ENCODE measurements at places on chromosomes 3 and 15.

DNA sequence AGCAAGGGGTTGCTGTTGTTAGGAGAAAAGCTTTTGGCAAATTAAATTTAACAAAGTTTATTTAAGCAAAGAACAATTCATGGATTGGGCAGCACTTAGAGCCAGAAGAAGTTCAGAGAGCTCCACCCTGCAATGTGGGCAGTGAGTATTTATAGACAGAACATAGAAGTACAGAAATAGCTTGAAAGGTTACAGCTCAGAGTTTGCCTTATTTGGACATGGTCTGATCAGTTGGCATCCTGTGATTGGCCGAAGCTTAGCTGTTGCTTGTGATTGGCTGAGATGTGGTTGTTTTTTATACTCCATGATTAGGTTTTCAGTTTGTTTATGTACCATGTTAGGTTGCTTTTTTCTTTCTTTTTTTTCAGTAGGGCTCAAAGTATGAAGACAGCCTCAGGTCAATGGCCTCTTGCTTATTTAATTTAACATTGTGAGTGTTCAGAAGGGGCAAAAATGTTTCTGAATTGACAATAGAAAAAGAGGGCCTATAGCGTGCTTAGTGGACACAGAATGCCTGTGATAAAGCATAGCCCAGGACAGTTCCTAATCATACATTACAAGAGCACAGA, 293.8 kb downstream of the IGSF11 start:
- no peak overlapping the region for H3K4me3 ChIP-seq
- H3K4me1 ChIP-seq, result no peaks in the 10 kb centered on the region
- DNase-seq, result no peak
- H3K27me3 ChIP-seq, result no peaks in the 10 kb centered on the region
- no peak overlapping the region for H3K27ac ChIP-seq

GRCh38 chr3:16305111-16305541, 40.1 kb downstream of the OXNAD1 start:
- no peak for DNase-seq
- H3K4me3 ChIP-seq, result no peak overlapping the region
- no peaks in the 10 kb centered on the region for H3K4me1 ChIP-seq
- no peak overlapping the region for H3K27ac ChIP-seq
- no peaks in the 10 kb centered on the region for H3K27me3 ChIP-seq

GRCh38 chr3:133488785-133489367, 84.6 kb upstream of the CDV3 start:
- no peak overlapping the region for H3K4me3 ChIP-seq
- no peak for DNase-seq
- no peak overlapping the region for H3K27ac ChIP-seq

GRCh38 chr3:197956626-197956988, 3.4 kb upstream of the LMLN start:
- DNase-seq, result no peak
- peaks cover 47% of the 10 kb centered on the region for H3K36me3 ChIP-seq
- no peaks in the 10 kb centered on the region for H3K27me3 ChIP-seq

DNA sequence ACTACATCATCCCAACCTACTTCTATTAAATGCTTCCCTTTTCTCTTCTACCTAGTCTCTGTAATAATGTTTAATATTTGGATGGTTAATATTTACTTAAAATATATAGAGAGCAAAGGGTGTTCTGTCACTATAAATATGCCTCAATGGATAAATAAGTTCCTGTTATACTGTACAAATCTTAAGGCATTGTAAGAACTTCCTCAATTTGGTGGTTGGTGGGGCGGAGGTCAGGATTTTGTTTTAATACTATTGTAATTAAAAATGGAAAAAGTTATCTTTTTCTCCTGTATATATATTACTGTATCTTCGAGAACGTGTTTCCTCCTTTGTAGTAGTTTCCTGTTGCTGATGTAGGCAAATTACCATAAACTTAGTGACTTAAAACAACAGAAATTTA, 41.5 kb downstream of the SPRED1 start:
- no peak overlapping the region for H3K27ac ChIP-seq
- peaks cover 15% of the 10 kb centered on the region for H3K36me3 ChIP-seq
- H3K27me3 ChIP-seq, result no peaks in the 10 kb centered on the region
- H3K4me3 ChIP-seq, result no peak overlapping the region
- H3K4me1 ChIP-seq, result no peaks in the 10 kb centered on the region

DNA sequence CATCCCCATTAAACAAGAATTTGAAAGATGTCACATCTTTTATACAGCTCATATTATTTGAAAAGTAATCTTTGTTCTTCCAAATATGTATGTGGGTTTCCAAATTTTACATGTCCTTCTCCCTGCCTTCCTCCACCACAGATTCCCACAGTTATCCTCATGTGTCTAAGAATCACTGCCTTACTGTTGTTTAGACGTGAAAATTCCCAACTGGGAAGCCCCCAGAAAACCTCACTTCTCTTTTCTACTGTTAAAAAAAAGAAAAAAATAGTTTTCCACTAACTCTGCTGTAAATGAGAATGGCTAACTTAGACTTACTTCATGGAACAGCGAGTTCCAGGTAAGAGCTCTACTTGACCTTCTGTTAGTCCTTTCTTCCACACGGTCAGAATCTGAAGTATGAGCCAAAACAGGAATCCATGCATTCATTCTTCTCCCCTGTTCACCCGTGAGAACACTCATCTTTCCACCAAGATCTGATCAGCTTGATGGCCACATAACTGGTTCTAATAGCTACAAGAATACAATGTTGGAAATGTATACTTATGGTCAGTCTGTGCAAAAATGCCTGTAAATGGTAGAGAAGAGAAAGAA, 17.9 kb upstream of the CSTA start:
- no peak overlapping the region for H3K27ac ChIP-seq
- H3K4me3 ChIP-seq, result no peak overlapping the region
- H3K36me3 ChIP-seq, result no peaks in the 10 kb centered on the region

DNA sequence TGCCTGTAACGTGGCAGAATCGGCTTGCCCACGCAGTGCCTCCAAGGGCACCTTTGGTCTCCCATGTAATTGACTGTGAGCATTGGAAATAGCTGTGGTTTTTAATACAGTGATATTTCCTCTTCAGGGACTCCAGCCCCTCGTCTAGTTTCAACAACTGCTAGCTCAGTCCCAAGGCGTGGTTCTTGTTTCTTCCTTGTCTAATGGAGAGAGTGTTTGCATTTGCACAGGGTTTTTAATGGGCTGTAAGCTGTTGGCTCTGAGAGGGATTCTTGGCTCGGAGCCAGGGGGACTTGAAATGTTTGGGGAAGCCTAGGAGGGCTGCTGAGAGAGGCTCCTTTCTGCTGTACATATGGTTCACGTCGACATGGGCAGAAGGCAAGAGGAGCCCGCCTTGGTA, 86.2 kb downstream of the THSD4 start:
- no peak overlapping the region for H3K4me3 ChIP-seq
- H3K36me3 ChIP-seq, result no peaks in the 10 kb centered on the region
- no peaks in the 10 kb centered on the region for H3K4me1 ChIP-seq
- no peak for DNase-seq
- H3K27ac ChIP-seq, result no peak overlapping the region

DNA sequence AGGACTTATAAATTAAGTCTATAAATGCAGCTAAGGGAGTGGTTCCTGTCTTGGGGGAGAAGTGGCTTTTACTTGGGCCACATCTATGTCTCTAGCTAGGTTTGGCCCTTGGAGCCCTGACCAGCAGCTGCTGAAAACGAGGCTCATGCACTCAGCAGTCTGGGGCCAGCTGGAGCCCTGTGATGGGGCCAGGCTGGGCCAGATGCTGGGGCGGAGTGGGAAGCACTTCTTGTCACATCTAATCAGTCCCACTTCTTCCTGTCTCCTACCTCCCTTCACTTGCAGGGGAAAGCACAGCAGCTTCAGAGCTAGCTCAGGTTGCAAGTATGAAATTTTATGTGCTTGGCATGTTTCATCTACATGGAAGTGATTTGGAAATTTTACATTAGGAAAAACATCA, 209.9 kb upstream of the ROPN1 start:
- peaks cover 20% of the 10 kb centered on the region for H3K27me3 ChIP-seq
- no peaks in the 10 kb centered on the region for H3K4me1 ChIP-seq
- H3K4me3 ChIP-seq, result no peak overlapping the region
- no peak for DNase-seq

DNA sequence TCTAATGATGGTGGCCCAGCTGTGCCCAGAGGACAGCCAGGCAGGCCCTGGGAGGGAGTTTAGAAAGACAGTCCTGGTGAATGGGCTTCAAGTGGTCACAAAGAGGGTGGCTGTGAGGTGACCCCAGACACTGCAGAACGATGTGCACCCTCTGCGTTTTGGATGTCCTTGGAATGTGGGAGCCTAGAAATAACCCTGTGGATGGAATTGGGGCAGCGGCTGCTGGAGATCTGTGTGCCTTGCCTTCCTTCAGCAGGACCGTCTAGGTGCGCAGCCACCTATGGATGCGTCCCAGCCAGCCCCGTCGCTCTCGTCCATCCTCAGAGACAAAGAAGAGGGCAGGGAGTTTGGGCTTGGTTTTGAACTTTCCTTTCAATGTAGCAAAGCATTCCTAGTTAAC, 46.5 kb downstream of the KLHL25 start:
- H3K4me1 ChIP-seq, result peaks cover 15% of the 10 kb centered on the region
- H3K36me3 ChIP-seq, result peaks cover 45% of the 10 kb centered on the region

- H3K36me3 ChIP-seq, result peaks cover 81% of the 10 kb centered on the region
- no peaks in the 10 kb centered on the region for H3K4me1 ChIP-seq
- H3K4me3 ChIP-seq, result no peak overlapping the region
- no peak overlapping the region for H3K27ac ChIP-seq
- H3K27me3 ChIP-seq, result no peaks in the 10 kb centered on the region
- DNase-seq, result no peak
Measured at GRCh38 chr3:183797996-183798395, 27.4 kb downstream of the MAP6D1 start.

DNA sequence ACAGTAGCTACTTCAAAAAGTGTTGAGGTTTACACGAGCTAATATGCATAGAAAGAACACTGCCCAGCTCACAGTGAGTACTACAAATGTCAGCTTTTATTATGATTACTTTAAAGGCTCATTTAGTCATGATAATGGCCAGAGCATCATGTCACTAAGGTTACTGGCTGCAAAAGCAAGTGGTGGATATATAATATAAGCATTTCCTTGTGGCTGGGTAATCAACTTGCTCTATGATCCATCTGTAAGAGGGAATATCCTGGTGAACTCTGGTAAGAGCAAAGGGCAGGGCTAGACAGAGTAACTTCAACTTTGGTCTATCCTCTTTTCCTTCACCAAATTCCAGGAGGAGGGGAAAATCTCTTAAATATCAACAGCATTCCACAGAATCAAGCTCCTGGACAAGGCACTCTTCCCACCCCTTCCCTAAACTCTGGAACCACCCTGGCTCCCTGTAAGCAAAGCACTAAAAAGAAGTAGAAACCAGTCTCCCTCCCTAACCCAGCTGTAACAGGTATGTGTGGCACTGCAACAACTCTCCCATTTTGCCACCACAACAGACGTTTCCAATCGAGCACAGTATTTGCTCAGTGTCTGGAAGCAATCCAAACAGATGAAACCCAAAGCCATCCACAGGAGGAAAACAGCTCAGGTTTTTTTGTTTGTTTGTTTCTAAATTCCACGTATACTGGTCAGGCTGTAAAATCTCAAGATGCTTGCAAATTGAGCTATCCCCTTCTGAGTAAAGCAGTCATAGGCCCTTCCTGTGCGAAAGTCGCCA, 13.4 kb downstream of the B4GALT4 start:
- no peak for DNase-seq
- peaks cover 43% of the 10 kb centered on the region for H3K36me3 ChIP-seq
- H3K27ac ChIP-seq, result no peak overlapping the region
- H3K4me3 ChIP-seq, result no peak overlapping the region

GRCh38 chr15:88231909-88232644, 24.5 kb downstream of the NTRK3 start:
- no peaks in the 10 kb centered on the region for H3K4me1 ChIP-seq
- no peak overlapping the region for H3K27ac ChIP-seq
- H3K27me3 ChIP-seq, result peaks cover 10% of the 10 kb centered on the region
- DNase-seq, result no peak
- no peak overlapping the region for H3K4me3 ChIP-seq

DNA sequence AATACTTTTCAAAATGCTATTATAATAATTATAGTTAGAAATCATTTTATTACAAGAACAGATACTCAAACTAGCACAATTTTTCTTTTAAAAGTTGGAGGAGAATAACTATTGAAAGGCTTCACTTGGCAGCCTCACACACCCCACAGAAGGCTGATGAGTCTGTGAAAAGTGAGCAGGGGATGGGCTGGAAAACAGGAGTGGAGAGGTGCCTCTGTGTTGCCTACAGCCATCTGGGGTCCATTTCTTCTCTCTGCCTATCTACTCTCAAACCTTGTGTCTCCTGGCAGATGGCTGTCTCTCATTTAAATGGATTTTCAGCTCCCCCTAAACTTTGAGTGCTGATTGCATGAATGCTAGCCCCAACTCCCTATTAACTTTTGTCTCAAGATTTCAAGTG, 230.8 kb downstream of the CLSTN2 start:
- no peak overlapping the region for H3K4me3 ChIP-seq
- DNase-seq, result no peak
- peaks cover 9% of the 10 kb centered on the region for H3K4me1 ChIP-seq
- H3K27me3 ChIP-seq, result no peaks in the 10 kb centered on the region
- no peaks in the 10 kb centered on the region for H3K36me3 ChIP-seq

GRCh38 chr3:167814441-167814951, 79.0 kb downstream of the SERPINI1 start:
- no peak overlapping the region for H3K27ac ChIP-seq
- H3K4me3 ChIP-seq, result no peak overlapping the region
- DNase-seq, result no peak
- no peaks in the 10 kb centered on the region for H3K27me3 ChIP-seq

- no peaks in the 10 kb centered on the region for H3K4me1 ChIP-seq
- H3K27ac ChIP-seq, result no peak overlapping the region
- no peak for DNase-seq
- H3K27me3 ChIP-seq, result no peaks in the 10 kb centered on the region
Measured at GRCh38 chr15:38796589-38796988, 232.0 kb upstream of the RASGRP1 start.

GRCh38 chr3:196694202-196694638, 17.8 kb downstream of the CEP19 start:
- no peaks in the 10 kb centered on the region for H3K36me3 ChIP-seq
- no peak for DNase-seq
- no peaks in the 10 kb centered on the region for H3K4me1 ChIP-seq
- no peak overlapping the region for H3K4me3 ChIP-seq
- H3K27me3 ChIP-seq, result no peaks in the 10 kb centered on the region

GRCh38 chr3:123535580-123535979, 49.3 kb downstream of the HACD2 start:
- 0 out of 2 replicates have a peak, but pooled peaks cover 4% of the 10 kb centered on the region for H3K36me3 ChIP-seq
- DNase-seq, result no peak
- no peaks in the 10 kb centered on the region for H3K4me1 ChIP-seq
- no peaks in the 10 kb centered on the region for H3K27me3 ChIP-seq
- H3K27ac ChIP-seq, result no peak overlapping the region

DNA sequence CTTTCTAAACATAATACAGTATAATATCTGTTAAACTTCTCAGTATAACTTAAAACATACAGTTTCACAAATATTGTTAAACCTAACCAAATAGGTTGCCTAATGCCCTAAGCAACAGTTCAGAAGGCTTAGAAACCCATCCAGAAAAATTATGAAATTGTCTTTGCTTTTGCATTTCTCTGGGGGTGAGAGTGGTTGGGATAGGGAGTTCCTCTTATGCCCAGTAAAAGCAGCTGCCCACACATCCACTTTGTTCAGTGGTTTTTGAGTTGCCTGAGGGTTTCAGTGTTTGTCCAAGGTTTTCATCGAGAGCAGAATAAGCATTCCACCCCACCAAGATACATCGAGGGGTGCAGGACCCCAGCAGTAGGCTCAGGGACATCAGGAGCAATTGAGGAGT, 179.4 kb downstream of the CDIN1 start:
- no peaks in the 10 kb centered on the region for H3K4me1 ChIP-seq
- H3K36me3 ChIP-seq, result no peaks in the 10 kb centered on the region
- H3K4me3 ChIP-seq, result no peak overlapping the region
- H3K27ac ChIP-seq, result no peak overlapping the region
- H3K27me3 ChIP-seq, result no peaks in the 10 kb centered on the region
